ENCODE measurements at places on chromosomes 11 and 22. TPM values are rescaled to one million over a fixed set of nuclear protein-coding genes. Genes with fewer than 3 reads are reported as not detected.
A peak's percentile ranks its signal among the peaks of the same experiment; 100 is the strongest.

DNA sequence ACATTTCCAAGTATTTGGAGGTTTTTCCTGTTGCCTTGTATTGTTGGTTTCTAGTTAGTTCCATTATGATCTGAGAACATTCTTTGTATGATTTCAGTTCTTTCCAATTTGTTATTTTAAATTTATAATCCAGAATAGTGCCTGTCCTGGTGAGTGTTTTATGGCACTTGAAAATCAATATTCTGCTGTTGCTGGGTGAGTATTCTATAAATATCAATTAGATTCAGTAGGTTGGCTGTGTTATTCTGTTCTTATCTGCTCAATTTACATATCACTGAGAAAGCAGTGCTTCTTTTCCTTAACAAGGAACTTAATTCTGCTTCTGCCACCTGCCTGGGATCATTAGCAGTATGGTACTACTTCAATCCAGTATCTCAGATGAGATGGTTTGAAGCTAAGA is 123.5 kb downstream of the SNX19 start:
- DNase-seq: no peak

Gene HEPN1
- polyA plus RNA-seq: 0.03 TPM

- no peak for DNase-seq
Observed at GRCh38 chr11:8593455-8593854, 573 bp downstream of the STK33 start.

- no peak for DNase-seq
Observed at GRCh38 chr11:23423104-23423503, 562.8 kb upstream of the CCDC179 start.

- no peak for DNase-seq
Observed at GRCh38 chr11:62854013-62854824, 14.8 kb upstream of the WDR74 start.

DNA sequence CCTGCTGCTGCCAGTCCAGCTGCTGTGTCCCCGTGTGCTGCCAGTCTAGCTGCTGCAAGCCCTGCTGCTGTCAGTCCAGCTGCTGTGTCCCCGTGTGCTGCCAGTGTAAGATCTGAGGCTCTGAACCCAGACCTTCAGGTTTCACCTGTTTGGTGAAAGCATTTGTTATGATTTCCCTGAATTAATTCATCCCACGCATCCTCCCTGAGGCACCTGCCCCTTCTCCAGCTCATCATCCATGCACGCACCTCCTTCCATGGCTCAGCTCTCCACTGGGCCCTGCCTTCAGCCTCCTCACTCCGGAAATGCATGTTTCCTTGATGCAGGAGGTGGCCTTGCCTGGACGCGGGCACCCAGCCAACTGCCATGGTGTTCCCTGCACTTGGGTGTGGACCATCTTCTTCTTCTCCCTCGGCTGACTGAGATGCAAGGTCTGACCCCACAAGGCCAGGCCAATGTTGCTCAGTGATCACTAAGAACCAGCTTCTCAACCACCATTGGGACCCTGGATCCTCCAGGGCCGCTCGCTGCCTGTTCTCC is 788 bp downstream of the KRTAP5-10 start:
- no peak for DNase-seq

Gene CALCB
- 0.36 TPM for polyA plus RNA-seq

DNA sequence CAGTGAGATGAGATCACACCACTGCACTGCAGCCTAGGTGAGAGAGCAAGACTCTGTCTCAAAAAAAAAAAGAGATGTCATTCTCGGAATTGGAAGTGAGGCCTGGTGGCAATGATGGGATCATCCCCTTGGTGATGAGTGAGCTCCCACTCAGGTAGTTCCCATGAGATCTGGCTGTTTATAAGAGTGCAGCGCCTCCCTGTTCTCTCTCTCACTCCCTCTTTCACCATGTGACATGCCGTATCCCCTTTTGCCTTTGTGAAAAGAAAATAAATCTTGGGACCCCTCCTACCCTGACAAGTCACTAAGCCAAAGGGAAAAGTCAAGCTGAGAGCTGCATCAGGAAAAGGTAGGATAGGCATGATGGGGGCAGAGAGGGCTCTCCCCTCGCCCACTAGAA is 28.8 kb downstream of the ZNF70 start:
- DNase-seq: no peak

Gene EEF1G
- polyA plus RNA-seq: 1,173 TPM

GRCh38 chr11:80595011-80595410 is 1154.2 kb upstream of the TENM4 start:
- no peak for DNase-seq

GRCh38 chr22:37179126-37179470 is 8.9 kb downstream of the C1QTNF6 start:
- DNase-seq: no peak

Gene LYVE1
- 18.2 TPM for polyA plus RNA-seq

DNA sequence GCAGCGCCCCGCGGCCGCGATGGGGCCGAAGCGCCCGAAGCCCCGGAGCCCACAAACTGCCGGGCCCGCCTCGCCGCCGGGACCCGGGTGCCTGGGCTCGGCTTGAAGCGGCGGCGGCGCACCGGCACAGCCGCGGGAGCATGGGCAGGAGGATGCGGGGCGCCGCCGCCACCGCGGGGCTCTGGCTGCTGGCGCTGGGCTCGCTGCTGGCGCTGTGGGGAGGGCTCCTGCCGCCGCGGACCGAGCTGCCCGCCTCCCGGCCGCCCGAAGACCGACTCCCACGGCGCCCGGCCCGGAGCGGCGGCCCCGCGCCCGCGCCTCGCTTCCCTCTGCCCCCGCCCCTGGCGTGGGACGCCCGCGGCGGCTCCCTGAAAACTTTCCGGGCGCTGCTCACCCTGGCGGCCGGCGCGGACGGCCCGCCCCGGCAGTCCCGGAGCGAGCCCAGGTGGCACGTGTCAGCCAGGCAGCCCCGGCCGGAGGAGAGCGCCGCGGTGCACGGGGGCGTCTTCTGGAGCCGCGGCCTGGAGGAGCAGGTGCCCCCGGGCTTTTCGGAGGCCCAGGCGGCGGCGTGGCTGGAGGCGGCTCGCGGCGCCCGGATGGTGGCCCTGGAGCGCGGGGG is 346 bp downstream of the FJX1 start:
- DNase-seq: peak; percentile 31

DNA sequence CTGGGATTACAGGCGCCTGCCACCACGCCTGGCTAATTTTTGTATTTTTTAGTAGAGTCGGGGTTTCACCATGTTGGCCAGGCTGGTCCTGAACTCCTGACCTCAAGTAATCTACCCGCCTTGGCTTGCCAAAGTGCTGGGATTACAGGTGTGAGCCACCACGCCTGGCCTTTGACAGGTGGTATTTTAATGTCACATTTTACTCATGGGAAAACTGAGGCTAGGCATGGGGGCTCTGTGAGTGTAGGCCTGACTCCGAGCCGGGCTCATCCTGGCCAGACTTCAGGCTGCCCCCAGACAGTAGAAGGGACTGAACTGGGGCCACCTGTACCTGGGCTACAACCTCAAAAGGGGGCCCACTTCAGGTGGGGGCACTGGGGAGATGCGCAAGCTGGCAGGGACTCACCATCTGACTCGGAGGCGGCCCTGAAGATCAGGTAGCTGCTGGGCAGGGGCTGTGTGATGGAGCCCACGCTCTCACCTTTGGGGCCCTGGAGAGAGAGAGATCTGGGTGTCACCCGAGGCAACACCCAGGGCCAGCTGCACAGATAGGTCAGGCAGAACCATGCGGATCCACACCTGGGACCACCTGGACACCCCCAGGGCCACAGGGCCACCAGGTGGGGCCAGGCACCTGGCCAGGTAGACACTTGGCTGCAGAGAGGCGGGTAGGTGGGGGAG is 45.8 kb downstream of the OSBPL5 start:
- DNase-seq: no peak

- DNase-seq: no peak
Observed at GRCh38 chr11:120134931-120135228, 3.0 kb downstream of the TRIM29 start.

DNA sequence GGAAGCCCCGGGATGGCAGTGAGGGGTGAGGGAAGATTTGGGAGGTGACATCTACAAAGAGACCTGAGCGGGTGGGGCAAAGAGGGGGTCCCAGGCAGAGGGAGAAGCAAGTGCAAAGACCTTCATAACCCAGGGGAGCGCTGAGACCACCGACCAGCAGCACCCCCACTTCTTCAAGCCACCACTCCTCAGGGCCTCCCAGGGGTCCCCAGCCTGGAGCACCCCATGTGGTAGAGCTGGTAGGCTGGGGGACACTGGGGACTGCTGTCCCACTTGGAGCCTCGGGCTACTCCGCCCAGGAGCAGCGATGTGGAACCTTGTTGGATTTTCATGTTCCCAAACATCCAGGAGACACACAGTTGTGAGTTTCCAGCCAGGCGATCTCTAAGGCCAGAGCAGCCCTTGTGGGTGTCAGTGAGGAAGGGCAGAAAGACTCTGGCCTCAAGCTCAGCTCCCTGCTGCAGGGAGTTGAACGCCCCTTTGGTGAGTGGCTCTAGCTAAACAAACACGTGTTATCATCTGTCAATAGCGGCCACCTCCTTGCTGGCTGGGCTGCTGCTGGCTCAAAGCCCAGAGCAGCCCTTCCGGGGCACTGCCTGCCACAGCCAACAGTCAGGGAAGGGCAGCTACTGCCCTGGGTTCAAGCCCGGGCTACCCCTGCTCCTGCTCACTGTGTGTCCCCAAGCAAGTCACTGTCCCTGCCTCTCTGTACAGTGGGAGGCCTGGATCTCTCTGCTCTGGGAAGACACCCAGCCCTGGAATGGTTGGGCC is 25.7 kb upstream of the CHKA start:
- peak; percentile 52 for DNase-seq

DNA sequence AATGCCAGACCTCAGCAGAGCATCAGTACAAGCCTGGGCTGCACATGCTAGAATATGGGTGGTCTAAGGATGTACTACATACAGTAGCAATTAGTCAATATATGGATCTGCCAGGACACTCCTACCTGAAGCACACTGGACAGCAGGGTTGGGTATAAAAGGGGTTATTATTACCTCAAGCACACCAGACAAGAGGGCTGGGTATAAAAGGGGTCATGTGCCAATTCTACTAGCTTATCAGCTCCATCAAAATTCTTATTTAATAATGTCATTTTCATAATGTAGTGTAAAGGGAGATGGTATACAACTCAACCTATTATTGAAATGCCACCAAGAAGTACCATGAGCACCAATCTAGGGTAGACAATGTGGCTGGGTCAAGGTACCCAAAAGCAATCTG is 44.7 kb upstream of the PRODH start:
- DNase-seq: no peak

Gene MMP7
- 0.10 TPM for polyA plus RNA-seq

DNA sequence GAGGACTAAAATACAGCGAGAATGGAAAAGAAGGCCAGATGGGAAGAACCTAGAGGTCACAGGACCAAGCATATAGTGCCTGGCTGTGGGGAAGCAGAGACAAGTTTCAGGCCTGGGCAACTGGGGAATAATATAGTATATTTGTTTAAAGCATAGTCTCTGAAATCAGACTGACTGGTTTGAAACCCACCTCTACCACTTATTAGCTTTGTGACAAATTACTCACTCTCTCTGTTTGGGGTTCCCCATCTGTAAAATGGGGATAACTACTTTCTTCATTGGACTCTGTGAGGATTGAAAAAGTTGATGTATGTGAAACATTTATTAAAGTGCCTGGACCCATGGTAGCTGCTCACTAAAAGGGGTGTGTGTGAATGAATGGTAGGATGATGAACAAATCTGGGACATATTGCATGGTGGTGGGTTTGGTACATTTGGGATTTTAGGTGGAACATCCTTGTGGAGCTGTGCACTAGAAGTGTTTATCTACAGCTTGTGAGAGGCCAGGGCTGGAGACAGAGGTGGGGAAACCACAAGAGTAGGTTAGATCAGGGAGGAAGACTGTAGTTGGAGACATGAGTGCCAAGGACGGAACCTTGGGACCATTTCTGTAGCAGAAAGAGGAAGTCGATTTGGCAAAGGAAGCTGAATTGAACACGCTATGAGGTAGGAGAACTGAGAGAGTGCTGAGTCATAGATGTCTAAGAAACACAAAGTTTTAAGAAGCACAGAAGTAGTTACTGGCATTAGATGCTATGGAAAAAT is 52.6 kb downstream of the SWAP70 start:
- no peak for DNase-seq

- DNase-seq: no peak
Observed at GRCh38 chr22:32052936-32053791, 10.1 kb downstream of the SLC5A1 start.

Gene SPINDOC
- polyA plus RNA-seq: 9.4 TPM

GRCh38 chr11:17238377-17238776 is 30.6 kb upstream of the PIK3C2A start:
- DNase-seq: no peak

Gene OR51B2
- polyA plus RNA-seq: not detected

Gene OR52J3
- not detected for polyA plus RNA-seq

- peak; percentile 62 for DNase-seq
Observed at GRCh38 chr11:123429913-123430720, at the start of gene GRAMD1B. GRAMD1B (plus strand) TSS chr11:123430269; CDS start chr11:123430793, 524 bp downstream.
